DMS53 (cell line): ENCODE measurements at places on chromosomes 1 and 21.

DNA sequence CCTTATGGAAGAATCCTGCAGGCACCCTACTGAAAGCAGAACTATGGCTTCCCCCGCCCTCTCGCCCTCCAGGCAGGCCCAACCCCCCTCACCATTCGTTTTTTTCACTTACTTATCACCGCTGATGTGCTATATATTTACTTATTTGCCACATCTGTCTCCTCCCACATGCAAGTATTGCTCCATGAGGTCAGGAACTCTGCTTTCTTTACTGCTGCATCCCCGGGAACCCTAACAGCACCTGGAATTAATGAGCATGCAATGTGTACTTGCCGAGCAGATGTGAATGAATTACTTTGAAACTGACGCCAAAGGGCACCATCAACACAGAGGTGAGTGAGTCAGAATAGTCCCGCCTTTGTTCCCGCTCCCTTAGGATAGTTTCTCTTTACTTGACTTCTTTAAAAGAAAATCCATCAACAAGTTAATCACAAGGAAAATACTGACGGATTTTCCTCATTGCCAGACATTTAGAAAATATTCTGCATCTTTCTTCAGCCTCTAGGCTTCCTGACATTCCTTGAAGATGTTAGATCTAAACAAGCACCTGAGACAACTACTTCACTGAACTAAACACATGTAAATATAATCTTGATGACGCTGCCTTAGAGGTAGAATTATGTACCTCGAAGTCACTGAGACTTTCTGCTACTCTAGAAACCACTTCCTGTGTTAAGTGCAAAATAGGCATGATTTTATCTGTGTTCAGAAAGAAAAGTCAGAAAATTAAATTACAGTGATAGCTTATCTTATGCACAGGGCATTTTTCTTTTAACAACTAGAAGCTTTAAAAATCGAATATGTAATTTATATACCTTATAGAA lies 17.5 kb upstream of the RAB4A start:
- DNase-seq, result peak; percentile 96

- DNase-seq, result peak; percentile 65
Observed at GRCh38 chr1:156122519-156123355, 8.2 kb downstream of the LMNA start.

DNA sequence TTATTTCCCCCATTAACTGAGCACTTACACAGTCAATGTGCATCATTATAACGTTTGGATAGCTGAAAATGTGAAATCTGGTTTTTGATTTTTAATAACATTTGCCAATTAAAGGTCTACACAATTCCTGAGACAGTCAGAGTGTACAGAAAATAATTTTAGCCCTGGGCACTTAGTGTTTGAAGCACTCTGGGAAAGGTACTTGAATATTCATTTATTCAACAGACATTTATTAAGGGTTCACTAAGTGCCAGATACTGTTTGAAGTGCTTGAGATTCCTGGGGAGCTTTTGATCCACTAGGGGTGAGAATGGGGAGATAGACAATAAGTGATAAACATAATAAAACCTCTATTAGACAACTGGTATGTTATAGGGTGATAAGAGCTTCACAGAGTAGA lies 141.8 kb downstream of the DISC1 start:
- no peak for DNase-seq

DNA sequence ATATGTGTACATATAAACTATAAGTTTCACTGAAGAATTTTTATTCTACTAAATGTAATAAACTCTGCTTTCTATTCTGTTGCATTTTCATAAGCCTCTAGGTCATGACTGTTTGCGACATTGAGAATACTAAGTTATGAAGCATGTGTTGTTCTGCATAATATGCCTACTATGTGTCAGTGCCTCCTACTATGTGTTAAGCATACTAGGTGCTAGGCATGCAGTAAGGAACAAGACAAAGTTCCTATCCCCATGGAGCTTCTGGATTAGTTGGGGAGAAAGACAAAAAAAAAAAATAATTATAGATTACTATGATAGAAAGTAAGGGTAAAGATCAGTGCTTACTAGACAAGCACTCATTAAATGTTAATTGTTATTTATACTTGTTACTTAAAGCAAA lies 1.3 kb downstream of the SDCCAG8 start:
- no peak for DNase-seq

DNA sequence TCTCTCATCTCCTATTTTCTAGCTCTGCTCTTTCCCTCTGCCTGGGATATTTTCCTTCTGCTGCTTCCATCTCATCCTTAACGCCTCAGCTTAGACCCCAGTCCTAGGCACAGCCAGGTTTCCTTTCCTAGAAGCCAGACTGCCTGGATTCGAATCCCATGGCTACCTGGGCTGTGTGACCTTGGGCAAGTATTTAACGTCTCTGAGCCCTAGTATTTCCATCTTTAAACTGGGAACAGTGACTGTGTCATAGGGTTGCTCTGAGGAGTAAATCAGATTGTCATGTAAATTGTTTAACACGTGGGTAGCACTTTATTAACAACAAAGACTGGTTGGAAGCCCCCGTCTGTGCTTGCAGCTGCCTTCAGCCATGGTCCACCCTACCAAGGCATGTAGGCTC lies 18.4 kb downstream of the DHRS3 start:
- DNase-seq, result no peak

DNA sequence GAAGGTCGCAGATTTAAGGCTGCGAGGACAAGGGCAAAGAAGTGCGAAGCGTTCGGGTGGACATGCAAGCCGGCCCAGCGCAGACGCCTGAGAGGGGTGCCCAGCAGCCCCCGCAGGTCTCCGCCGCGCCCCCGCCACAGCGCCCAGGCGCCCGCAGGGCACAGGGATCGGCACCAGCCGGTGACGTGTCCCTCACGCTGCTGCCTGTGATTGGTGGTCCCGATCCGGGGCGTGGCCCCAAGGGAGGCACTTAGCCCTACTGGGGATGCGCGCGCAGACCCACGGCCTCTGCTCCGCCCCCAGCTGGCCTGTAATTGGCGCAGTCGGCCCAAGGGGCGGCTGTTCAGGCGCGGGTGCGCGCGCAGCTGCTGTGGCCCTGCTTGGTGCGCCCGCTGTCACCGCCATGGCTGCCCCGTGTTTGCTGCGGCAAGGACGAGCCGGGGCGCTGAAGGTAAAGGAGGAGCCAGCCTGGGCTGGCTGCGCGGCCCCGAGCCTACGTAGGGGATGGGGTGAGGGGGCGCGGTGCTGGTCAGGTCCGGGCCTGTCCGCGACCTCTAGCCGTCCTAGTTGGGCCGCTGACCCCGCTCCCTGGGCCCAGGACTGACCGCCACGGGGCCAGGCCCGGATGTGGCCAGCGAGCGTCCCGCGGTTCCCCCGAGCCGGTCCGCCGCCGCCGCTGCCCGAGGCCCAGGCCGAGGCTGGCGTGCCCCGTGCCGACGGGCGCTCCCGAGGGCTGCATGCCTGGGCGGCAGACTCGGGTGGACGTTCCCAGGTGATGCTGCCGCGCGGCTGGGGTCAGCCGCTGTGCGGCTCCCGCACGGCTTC lies at the start of gene NDUFV3:
TSS of gene NDUFV3 (plus strand) at position 379 of the 825 bp plus-strand sequence. CDS start at position 404, 25 bp downstream.
- DNase-seq, result peak; percentile 98
